ENCODE measurements at places on chromosomes 2 and 18.

DNA sequence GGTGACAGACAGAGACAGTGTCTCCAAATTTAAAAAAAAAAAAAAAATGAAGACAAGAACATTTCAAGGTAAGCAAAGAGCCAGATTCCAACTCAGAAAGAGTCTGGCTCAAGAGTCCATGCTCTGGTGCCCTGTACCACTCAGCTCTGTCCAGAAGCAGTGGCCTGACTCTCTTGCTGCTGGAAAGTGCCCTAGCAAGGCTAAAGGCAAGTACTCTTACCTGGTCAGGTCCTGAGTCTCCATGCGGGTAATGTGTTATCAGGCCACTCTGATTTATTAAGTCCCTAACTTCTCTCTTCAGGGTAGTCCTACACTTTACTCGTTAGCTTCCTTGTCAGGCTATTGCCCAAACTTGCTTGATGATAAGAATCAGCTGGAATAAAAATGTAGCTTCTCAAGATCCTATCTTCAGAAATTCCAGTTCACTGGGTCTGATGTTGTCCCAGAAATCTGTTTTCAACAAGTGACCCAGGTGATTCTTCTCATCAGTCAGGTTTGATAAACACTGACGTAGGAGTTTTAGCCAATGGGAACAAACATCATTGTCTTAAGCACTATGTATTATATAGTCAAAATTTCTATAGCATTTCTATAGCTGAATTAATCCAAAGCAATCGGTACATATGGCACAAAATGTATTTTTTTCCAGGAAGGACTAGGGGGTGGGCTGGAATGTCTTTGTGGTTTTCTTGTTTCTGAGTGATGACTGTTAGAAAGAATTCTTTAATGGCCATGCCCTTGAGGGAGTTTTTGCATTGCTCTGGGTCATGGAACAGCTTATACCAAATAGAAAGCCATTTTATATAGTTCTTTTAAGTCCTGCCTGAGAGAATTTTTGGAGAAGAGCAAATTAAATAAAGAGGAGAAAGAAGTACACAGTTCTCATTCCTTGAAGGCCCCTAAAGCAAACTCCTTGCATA lies 139.9 kb upstream of the DNMT3A start:
- no peak for DNase-seq

DNA sequence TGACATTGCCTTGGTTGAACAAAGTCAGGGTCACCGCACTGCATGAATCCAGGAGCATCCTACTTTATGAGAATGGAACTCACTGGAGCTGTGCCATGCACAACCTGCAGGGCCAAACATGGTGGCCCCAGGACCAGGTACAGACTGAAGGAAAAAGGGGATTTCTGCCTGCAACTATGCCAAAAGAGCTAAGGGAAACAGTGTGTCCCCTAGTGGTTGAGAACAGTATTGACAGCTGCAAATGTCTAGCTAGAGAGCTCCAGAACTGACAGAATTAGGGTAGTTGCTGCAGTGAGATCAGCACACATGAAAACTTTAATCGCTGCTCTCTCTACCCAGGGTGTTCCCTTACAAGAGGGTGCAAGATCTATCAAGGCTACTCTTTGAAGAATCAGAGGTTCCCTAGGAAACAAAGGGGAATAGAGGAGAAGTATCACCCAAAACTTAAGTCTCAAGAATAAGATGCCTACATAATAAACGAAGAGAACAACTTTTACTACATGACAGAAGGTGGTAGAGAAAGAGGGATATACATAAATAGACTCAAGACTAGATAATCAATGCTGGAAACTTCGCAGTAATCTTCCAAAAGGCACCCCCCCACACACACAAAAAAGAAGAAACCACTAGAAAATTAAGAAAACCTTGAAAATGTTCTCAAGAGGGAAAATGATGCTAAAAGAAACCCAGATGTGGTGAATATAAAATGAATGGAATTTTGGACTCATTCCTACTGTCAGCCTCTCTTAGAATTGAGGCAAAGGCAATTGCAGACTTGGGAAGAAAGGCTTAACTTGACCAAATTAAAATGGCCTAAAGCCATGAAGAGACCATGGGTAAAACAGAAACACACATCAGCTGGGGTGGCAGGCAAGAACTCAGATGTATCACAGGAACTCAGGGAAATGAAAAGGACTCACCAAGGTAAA lies 43.6 kb upstream of the IHH start:
- no peak for DNase-seq

GRCh38 chr18:80245781-80246444 lies 1.4 kb downstream of the PARD6G start:
- DNase-seq = no peak

DNA sequence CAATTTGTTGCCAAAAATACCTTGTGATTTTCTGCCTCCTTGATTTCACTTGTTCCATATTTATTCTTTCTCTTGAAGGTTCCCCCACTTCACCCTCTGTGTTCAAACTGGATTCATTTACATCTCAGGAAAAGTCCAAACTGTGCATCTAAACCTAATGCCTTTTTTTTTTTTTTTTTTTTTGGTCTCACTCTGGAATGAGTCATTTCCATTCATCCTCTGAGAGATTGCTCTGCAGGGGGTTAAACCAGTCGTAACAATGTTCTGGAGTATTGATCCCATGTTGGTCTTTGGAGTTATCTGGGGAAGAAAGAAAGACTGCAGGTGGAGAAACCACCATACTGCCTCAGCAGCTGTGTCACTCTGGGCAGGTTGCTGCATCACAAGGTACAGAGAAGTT lies 119.7 kb downstream of the TACR1 start:
- DNase-seq = no peak

- no peak for DNase-seq
Measured at GRCh38 chr18:46156124-46156745, 52.0 kb downstream of the HAUS1 start.

- no peak for DNase-seq
Measured at GRCh38 chr2:19900931-19901441, 797 bp downstream of the TTC32 start.

DNA sequence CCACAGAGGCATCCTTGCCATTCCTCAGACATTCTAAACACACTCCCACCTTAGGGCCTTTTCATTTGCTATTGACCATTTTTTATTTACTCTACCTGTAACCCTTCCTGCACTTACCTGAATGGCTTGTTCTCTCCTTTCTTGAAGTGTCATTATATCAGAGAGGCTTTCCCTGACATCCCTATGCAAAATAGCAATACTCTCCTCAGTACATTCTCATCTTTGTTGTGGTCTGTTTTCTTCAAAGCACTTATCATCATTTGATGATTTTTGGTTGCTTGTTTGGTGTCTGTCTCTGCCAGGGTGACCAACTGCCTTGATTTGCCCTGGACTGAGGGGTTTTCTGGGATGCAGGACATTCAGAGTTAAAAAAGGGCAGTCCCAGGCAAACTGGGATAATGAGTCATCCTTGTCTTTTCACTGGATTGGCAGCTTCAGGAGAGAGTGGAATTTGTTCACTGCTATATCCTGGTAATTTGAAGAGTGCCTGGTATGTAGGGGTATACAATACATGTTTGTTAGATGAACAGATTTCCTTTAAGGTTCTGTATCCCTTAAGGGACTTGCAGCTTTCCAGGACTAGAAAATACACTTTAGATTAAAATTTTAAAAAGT lies 102.4 kb downstream of the BABAM2 start:
- no peak for DNase-seq

DNA sequence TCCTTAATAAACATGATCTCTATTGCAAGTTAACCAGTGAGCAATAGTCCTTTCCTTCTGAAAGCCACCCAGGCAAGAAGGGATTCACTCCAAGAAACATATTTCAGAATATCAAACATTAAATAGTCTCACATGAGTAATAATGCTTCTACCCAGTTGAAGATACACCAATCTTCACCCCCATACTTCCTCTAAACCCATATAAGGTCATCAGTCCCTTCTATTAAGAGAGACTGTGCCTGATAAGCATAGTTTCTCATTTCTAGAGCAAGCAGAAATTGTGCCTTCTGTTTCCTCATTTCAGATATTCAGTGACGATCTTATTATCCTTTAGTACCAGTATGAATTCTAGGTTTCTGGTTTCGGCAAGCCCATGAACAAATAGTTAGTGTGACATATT lies 64.6 kb downstream of the DSEL start:
- DNase-seq = no peak

DNA sequence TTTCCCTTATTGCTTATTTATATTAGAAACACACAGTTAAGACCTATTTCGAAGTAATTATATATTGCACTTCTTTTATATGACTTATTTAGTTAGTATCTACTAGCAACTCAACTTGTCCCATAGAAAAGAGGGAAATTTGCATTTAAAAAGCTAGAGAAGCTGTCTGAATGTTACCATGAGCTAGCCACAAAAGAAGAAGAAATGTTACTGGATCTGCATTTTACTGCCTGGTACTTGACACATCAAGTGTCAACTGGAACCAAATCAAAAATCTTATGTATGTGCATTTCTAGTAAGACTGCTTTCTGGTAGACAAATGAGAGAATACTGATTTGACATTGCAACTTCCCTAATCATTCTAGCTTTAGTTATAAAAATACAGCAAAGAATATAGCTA lies 424.6 kb upstream of the VRK2 start:
- no peak for DNase-seq

- no peak for DNase-seq
Measured at GRCh38 chr2:183678908-183679307, 554.7 kb downstream of the NUP35 start.

GRCh38 chr18:41461114-41461513 lies 493.9 kb upstream of the PIK3C3 start:
- DNase-seq = no peak

DNA sequence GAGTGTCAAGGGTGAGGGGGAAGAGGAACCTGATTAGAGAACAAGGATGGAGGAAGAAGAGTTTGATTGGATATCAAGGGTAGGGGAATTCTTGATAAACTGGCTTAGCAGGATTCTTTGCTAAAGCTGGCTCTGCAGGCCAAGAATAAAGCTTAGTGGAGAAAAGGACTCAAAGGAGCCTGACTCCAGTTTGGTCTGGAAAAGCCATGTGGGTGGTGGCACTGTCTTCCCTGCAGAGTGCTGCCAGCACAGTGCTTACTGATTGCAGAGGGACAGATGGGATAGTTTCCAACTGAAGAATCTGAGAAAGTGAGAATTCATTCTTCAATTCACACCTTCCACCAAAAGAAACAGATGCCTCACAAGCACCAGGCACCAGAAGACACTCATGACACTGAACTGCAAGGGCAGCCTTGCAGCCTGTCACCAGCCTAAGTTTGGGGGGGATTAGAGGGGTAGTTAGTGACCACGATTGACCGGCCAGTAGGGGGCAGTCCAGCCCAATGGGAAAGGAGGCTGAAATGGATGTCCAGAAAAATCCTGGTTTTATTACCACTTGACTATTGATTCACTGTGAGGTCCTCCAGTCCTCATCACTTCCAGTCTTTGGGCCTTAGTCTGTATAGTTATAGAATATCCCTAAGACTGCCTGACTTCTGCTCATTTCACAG lies 334.5 kb downstream of the SMAD2 start:
- no peak for DNase-seq

DNA sequence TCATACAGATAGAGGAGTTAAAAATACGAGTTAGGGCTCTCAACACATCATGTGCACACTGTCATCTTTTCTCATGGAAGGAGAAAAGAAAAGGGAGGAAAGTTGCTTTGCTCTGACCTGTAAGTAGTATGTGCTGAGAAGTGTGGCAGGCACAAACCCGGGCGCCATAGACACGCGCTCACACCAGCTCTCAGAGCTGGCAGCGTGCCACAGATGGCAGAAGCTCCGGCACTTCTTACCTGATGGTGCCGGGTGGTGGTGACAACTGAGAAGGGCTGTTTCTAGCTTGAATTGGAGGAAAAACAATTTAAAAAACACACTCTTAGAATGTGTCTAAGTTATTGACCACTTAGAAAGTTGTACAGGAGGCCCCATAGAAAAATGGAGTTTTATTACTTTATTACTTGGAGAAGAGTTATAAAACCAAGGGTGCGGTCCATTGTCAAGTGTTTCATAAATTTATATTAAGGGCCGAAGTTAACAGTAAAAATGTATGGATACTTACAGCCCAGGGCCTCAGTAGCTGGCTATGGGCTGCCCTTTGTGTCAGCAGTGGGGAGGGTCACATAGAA lies 92.2 kb downstream of the DPP4 start:
- no peak for DNase-seq

DNA sequence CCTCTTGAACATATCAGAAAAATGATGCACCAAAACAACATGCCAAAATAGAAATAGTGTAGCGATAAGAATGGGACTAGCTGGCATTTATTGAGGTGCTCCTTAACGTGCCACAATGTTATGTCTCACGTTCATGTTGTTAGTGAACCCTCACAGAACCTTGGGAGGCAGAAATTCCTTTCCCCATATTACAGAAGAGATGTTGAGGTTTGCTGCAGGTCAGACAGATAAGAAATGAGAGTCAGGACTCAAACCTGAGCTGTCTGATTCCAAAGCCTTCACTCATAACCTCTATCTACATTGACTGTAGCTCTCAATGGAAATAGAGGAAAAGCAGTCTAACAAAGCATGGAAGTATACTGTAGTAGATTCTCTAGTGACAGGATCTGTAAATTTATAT lies 163.3 kb upstream of the STK17B start:
- no peak for DNase-seq

DNA sequence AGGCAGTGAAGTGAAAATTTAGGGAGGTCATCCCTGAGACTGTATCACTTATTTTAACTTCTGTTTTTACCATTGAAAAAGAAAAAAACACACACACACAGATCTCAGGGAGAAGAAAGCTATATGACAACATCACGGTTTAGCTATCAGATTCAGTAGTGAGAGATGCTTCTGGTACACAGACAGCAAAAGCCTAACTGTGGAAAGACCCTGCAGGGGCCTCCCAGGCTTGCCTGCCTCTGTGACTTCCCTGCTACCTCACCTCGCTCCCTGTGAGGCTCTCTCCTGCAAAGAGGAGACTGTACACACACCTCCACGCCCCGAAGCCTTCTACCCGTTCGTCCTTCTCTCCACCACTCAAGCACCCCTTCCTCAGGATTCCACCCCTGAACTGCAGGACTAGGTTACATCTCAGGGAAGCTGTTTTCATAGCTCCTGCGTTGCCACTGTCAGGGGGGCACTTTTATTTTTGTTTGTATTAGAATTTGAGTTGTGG lies 86.3 kb downstream of the EPB41L3 start:
- no peak for DNase-seq

DNA sequence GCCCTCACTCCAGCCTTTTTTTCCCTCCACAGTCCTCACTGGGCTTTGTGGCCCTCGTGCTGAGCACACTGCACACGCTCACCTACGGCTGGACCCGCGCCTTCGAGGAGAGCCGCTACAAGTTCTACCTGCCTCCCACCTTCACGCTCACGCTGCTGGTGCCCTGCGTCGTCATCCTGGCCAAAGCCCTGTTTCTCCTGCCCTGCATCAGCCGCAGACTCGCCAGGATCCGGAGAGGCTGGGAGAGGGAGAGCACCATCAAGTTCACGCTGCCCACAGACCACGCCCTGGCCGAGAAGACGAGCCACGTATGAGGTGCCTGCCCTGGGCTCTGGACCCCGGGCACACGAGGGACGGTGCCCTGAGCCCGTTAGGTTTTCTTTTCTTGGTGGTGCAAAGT lies 39.4 kb downstream of the STEAP3 start:
- DNase-seq = no peak

GRCh38 chr2:24451805-24452501 lies 39.1 kb upstream of the NCOA1 start:
- no peak for DNase-seq

GRCh38 chr18:58538604-58539386 lies 90.1 kb downstream of the ALPK2 start:
- no peak for DNase-seq

GRCh38 chr2:192195548-192196418 lies 1.1 kb upstream of the TMEFF2 start:
- no peak for DNase-seq
